Fibroblast of lung (primary cell): ENCODE measurements at places on chromosomes 7 and 10.
A peak's percentile ranks its signal among the peaks of the same experiment; 100 is the strongest.

- DNase-seq, result no peak
These were observed 54.5 kb upstream of the OPALIN start for GRCh38 chr10:96413151-96413787.

DNA sequence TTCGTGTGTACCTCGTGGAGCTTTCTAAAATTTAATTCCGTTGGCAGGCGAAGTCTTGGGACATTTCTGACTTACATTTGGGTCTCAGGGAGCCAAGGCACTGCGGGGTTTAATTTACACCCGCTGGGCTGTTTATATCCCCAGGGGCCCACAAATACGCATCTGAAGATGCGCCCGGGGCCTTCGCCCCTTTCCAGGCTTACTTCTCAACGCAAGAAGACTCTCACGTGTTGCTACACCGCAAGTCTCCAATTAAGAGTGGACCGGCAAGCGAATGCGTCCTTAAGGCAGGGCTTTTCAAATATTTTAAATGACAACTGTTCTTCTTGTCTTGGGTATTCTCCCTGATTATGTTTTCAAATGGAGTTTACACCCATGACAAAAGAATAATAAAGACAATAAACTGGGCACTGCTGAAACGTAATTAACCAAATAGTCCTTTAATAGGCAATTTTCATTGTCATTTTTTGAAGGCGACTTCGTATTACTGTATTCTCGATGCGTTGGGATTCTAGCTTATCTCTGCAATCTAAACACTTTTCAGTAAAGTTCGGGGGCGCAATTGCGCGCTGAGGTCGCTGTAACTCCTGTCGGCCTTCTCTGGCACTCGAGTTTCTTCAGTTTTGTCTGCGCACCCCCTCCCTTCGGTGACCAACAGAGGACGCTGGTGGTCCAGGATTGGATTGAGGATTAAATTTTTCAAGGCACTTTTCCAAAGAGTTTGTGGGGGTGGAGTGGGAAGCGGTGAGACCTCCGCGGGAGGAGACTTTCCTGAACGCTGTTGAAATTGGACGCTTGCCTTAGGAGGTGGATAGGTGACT is 837 bp upstream of the IGFBP3 start:
- DNase-seq, result peak; percentile 80

DNA sequence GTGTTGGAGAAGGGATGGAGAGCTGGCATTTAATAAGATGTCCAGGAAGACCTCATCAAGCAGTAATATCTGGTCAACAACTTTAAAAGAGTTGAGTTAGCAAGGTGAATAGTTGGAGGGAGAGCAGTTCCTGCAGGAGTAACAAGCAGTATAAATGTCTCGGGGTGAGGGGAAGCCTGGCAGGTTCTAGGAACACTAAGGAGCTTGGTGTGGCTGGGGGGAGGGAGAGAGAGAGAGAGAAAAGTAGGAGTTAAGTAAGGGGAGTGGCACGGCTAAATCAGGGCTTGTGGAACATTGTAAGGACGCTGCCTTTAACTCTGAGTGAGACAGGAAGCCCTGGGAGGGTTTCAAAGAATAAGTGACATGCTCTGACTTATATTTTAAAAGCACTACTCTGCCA is 22.0 kb upstream of the LAMB4 start:
- DNase-seq, result no peak

- peak; percentile 57 for DNase-seq
These were observed 34.1 kb upstream of the ARHGAP22 start for GRCh38 chr10:48638739-48639527.

DNA sequence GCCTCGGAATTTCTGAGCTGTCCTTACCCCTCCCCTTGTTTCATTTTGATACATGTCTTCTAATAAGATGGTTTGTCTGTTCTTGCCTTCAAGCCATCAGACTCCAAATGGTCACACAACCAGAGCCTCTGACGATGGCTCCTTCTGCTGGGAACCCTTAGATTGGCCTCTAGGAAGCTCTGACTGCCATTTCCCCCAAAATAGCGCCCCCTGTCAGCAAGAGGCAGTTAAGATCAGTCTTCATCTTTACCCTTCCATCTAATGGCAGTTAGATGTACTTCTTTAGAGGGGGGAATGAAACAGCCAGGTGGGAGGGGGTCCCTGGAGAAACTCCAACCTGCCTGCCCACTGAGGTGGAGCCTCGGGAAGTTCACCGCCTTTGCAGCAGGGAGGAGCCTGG is 85.8 kb upstream of the GPR22 start:
- DNase-seq, result no peak

GRCh38 chr10:48881937-48882336 is 57.7 kb downstream of the LRRC18 start:
- no peak for DNase-seq

GRCh38 chr7:158318511-158318913 is 269.1 kb downstream of the PTPRN2 start:
- no peak for DNase-seq

DNA sequence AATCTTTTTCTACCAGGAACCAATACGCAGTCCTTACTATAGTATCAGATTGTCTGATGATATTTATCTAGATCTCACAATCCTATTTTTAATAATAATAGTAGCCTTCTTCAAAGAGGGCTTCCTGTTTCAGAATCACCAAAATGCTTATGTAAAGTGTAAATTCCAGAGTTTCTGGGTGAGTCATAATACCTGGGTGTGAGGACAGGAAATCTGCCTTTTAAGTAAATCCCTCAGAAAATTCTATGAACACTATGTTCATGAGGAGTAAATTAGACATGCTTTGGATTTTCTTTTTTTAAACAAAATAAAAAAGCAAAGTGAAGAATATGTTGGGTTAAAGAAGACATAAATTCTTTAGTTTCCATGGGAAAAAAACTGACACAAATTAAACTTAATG is 20.5 kb downstream of the DKK1 start:
- DNase-seq, result no peak

DNA sequence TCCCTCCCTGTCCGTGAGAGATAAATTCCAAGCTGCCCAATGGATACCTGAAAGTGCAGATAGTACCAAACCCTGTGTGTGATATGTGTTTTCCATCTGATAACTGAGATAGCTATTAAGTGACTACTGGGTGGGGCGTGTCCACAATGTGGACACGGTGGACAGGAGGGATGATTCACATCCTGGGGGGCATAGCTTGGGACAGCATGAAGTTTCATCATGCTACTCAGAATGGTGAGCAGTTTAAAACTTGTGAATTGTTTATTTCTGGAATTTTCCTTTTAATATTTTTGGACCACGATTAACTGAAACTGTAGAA is 158.6 kb downstream of the CREB5 start:
- DNase-seq, result peak; percentile 45

GRCh38 chr10:3961082-3961481 is 176.1 kb upstream of the KLF6 start:
- no peak for DNase-seq

GRCh38 chr7:120741371-120742042 is 116.4 kb downstream of the TSPAN12 start:
- DNase-seq, result no peak

- DNase-seq, result no peak
These were observed 105.9 kb upstream of the ZNF716 start for GRCh38 chr7:57343901-57344622.

- peak; percentile 20 for DNase-seq
These were observed 566.4 kb downstream of the GFRA1 start for GRCh38 chr10:115706488-115707076.

- DNase-seq, result no peak
These were observed 97.2 kb downstream of the KAT6B start for GRCh38 chr10:74923556-74923955.

DNA sequence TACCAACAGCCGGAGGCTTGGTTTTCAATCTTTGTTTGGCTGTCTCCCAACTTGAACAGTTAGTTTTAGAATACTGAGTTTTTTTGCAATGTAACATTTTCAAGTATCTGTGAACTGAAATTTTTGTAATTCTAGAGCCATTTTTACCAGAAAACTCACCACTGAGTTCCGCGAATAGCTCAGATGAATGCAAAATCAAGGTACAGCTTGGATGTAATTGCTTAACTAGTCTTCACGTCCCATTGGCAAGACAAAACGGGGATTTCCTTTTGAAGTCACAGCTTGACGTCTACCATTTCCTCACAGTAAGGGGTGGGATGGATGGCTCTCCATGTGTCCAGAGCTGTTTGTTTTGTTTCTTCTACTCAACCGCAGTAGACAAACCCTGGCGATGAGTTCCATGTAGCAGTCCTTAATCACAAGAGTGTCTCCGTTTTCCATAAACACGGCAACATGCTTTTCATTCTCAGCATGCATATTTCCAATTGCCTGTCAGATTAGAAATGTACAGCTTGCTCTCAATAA is 55.8 kb upstream of the FGFR2 start:
- no peak for DNase-seq

- DNase-seq, result no peak
These were observed 151.0 kb upstream of the CHST15 start for GRCh38 chr10:124244256-124244877.

DNA sequence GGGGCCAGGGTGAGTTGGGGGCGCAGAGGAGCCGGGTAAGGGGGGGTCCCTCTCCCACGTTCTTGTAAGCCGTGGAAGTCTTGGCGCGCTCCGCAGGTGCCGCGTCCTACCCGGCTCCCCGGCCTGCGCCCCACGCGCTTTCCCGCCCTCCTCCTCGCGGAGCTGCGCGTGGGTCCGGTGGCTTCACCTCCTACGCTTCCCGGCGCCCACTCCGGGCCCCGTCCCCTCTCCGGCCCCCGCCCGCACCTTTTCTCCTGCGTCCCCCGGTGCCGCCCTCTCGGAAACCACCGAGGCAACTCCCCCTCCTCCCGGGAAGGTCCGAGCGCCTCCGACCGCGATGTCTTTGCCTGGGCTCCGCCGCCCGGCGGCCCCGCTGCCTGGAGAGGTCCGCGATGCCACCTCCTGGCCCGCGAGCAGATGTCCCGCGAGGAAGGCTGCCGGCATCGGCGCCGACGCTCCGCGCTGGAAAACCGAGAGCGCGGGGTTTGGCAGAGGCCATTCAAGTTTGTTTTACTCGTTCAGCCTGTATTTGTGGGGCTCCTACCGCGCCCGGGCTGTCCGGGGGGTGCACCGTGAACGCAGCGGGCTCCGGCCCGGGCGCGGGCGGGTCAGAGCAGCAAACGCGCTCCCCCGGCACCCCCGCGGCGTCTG is 2.4 kb upstream of the NKX6-2 start:
- DNase-seq, result peak; percentile 18

GRCh38 chr7:409339-410281 is 110.0 kb downstream of the PDGFA start:
- no peak for DNase-seq

- DNase-seq, result peak; percentile 51
These were observed 349.8 kb downstream of the SDK1 start for GRCh38 chr7:3650844-3651243.

DNA sequence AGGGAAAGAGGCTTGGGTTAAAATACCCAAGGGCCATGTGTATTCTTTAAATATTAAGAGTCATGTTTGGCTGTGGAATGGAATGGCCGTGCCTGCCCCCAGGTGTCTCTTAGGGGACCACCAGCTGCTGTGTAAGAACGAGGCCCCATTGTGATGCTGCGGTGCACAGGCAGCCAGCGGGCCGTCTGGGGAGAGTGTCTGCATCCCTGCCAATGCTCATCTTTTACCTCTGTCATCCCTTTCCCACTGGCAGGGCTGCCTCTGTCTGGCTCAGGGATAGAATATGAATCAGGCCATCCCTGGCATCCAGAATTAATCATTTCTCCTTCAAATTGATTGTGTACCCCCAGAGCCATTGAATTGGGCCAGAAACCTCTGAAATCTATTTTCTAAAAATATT is 137.8 kb upstream of the GALNT17 start:
- DNase-seq, result no peak

- peak; percentile 72 for DNase-seq
These were observed 19.1 kb upstream of the ARMS2 start for GRCh38 chr10:122435212-122435827.

GRCh38 chr7:55504093-55504859 is 68.0 kb downstream of the VOPP1 start:
- DNase-seq, result no peak

- no peak for DNase-seq
These were observed 5.7 kb downstream of the SKAP2 start for GRCh38 chr7:26858735-26859134.

GRCh38 chr10:86968994-86969355 is 693 bp downstream of the ADIRF start:
- DNase-seq, result no peak
